ENCODE measurements at places on chromosomes 13 and 19.
A peak's percentile ranks its signal among the peaks of the same experiment; 100 is the strongest.

DNA sequence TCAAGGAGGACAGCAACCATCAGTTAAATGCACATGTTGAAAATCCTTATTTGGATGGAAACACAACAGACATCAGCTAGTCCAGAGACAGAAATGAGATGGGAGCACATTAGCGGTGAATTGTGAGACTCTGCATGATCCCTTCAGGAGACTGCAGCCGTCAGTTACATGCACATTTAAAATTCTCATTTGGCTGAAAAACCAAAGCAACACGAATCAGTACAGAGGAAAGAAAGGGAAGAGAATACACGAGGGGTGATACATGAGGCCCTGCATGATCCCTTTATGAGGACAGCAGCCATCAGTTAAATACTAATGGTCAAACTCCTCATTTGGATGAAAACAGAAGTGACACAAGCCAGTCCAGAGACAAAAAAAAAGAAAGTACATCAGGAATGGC is 123.4 kb downstream of the PTPRS start:
- no peak for DNase-seq

GRCh38 chr19:58042495-58043340 is 8.9 kb downstream of the ZSCAN1 start:
- no peak for DNase-seq

GRCh38 chr19:5676772-5677105 is 3.6 kb downstream of the MICOS13 start:
- DNase-seq, result no peak

- no peak for DNase-seq
These were observed 42.7 kb downstream of the BRD4 start for GRCh38 chr19:15289673-15290072.

DNA sequence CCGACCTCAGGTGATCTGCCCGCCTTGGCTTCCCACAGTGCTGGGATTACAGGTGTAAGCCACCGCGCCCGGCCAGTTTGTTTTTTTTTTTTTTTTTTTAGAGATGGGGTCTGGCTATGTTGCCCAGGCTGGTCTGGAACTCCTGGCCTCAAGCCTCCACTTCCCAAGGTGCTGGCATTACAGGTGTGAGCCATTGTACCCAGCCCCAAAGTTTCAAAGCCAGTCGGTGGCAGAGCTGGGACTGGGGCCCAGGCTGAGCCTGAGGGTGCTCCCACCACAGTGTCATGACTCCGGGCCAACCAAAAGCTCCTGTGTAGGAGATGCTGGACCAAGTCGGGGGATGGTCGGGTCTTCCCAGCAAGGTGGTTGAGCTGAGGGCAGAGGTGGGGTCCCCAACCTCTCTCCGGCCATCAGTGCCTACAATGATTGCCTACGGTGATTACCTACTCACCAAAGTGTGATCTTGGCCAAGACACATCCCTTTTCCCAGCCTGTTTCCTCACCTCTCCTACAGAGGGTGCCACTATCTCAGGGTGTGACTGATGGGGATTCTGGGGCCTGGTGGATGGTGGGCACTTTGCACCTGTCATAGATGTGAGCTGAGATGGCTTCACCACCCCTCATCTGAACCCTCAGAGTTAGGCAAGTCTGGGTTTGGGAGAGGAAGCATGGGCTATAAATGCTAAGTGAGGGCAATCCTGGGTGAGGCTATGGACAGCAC is 5.9 kb upstream of the SAMD1 start:
- DNase-seq, result no peak

DNA sequence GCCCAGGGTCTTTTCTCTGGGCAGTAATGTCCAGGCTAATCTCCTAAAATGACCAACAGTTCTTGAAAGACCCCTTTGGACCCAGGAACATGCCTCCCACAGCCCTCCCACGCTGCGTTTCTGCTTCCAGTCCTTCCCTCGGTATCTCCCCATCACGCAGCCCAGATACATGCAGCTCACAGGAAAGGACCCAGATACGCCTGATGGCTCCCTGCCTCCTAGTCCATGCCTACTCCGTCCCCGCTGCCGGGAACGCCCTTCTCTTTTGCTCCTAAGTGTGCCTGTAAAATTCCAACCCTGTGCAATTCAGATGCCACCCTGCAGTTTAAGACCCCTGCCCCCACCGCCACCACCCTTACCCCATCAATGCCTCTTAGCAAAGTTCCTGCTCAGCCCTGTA is 778 bp downstream of the MUC16 start:
- no peak for DNase-seq

DNA sequence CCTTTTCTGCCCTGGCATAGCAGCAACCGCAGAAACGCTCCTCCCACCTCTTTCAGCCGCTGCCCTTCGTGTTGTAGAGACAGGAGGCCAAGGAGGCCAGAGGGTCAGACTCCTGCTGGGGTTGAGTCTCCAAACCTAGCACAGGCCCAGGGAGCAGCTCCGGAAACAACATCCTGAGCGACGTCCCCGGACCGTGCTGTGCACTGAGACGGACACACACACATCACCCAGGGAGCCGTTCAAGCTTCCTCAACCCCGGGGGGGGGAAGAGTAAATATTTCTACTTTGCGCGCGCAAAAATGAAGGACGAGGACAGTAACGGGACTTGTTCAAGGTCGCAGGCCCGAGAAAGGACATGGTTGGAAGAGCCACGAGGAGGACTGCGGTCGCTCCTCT is 657 bp downstream of the ZNF550 start:
- DNase-seq, result no peak

- DNase-seq, result peak; percentile 48
These were observed 1.3 kb downstream of the IZUMO1 start for GRCh38 chr19:48745208-48745995.

GRCh38 chr19:46489445-46490272 is 6.0 kb downstream of the PNMA8B start:
- no peak for DNase-seq

DNA sequence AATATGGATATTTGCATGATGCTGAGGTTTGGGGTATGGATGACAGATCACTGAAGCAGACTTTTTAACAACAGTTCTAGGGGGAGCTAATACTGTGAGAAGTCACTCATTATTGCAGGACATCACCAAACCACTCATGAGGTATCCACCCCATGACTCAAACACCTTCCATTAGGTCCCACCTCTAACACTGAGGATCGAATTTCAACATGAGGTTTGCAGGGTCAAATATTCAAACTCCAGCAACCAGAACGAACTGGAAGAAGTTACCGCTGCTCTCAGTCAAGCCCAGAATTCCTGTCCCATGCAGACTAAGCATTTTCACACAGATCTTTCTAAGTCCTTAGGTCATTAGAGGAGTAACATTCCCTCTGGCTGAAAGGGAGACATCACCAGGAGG is 758.9 kb downstream of the UQCRFS1 start:
- no peak for DNase-seq

- no peak for DNase-seq
These were observed 11.1 kb downstream of the REXO1 start for GRCh38 chr19:1837222-1837565.

DNA sequence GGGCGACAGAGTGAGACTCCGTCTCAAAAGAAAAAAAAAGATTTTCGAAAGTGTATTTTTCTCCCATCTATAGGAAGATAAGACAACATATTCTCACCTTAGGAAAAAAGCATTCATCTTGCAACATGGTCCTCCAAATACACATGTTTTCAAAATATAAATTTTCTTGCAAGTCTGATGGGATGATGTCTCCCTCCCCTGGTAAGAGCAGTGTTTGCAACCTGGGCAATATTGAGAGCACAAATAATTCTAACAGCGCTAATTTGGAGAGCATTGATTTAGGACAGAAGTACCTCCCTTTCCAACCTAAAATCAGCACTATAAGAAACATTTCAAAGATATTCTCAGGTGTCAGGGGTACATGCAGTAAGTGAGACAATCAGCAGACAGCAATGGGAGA is 61.0 kb upstream of the SHISA2 start:
- no peak for DNase-seq

DNA sequence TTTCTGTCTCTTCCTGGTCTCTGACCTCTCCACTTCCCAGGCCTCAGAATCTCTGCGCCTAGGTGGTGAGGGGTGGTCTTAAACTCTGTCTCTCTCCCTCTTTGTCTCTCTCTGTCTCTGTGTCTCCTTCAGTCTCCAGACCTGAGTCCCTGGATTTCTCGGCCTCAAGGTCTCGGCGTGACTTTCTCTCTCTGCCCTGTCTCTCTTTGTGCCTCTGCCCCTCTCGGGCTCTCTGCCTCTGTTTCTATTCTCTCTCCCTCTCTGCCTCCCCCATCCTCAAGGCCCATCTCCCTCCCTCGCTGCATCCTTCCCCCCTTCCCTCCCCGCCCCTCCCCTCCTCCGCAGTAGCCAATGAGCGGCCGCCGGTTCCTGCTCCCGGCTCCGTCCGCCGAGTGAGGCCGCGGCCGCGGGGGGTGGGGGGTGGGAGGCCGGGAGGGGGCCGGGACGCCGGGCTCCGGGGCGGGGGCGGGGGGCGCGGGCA is at the start of gene CACNG7:
Gene CACNG7 (plus strand): TSS at position 344 of the 481 bp plus-strand sequence. CDS start 3,554 bp downstream, outside the sequence.
- DNase-seq, result no peak

DNA sequence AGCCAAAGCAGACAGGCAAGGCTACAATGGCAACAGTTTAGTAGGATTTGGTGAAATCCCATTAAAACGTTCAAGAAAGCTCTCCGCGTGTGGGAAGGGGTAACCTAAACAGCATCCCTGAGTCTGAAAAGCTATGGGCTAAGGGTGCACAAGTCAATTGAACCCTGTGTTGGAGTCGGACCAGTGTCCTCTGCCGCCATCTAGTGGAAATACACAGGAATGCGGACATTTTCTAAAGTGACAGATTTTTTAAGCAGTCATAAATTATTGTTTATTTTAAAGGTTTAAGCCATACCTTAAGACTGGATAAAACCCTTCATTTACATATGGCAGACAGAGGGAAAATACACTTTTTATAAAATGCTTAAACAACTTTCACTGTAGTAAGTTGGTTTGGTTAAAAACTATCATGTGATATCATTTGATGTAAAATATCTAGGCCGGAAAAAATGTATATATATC is 26.5 kb upstream of the LSM14A start:
- DNase-seq, result peak; percentile 45

GRCh38 chr19:325173-325936 is 19.2 kb downstream of the MIER2 start:
- DNase-seq, result no peak

DNA sequence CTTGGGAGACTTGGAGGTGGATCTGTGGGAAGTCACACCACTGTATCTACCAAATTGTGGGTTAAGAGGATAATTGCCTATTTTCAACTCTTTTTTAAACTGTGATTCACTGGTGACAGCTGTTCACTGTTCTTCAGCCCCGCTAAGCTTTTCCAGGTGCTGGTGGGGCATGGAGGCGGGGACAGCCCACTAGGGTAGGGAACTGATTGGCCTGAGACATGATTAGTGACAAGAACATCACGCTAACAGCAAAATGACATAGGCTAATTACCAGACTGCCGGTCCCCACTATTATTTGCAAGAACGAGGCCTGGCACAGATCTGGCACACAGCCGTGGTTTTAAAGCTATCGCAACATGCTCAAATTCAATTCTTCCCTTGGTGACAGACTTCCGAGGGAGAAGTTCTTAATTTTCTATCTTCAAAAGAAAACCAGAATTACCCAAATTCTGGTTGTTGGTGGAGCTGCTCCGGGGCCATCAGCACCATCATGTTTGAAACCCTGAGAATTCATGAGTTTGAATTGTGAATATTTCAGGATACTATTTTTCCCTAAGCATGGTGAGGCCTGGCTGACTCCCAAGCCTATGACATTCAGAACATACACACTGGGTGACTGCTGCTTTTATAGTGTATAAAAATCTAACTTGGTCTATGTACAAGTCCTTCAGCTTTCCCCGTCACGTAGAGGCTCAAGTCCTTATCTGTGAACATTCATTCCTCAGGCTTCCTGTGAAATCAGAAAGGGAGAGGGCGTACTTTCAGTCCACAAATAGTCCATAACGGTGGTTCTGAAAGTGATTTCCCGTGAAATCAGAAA is 17.9 kb downstream of the DOCK9 start:
- no peak for DNase-seq

DNA sequence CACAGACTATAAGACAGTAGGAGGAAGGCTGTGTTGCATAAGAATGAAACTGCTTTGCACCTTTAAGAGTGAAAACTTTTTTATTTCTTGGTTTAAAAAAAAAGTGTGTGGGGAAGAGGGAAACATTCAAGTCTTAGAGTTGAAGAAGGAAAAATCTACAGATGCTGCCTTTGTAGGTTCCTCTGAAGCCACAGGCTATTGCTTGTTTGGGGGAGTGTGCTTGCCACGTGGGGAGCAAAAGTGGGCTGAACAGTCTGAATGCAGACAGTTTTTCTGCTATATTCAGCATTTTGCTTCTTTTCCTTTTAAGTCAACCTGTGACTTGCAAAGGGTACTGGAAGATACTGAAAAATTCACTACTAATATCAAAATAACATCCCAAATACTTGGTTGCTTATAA is 36.9 kb downstream of the EFNB2 start:
- DNase-seq, result no peak

DNA sequence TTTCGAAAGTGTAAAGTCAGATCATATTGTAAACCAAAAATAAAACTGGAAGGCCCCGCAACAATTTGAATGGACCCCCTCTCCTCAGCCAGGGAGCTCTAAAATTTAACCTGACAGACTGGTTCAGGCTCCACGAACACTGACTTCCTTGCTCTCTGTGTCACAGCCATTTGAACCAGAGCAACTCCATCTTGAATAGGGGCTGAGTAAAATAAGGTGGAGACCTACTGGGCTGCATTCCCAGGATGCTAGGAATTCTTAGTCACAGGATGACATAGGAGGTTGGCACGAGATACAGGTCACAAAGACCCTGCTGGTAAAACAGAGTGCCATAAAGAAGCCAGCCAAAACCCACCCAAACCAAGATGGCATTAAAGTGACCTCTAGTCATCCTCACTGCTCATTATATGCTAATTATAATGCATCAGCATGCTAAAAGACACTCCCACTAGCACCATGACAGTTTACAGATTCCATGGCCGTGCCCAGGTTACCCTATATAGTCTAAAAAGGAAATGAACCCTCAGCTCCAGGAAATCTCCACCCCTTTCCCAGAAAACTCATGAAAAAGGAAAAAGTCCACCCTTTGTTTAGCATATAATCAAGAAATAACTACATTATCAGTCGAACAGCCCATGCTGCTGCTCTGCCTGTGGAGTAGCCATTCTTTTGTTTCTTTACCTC is 43.1 kb downstream of the RFXAP start:
- no peak for DNase-seq

DNA sequence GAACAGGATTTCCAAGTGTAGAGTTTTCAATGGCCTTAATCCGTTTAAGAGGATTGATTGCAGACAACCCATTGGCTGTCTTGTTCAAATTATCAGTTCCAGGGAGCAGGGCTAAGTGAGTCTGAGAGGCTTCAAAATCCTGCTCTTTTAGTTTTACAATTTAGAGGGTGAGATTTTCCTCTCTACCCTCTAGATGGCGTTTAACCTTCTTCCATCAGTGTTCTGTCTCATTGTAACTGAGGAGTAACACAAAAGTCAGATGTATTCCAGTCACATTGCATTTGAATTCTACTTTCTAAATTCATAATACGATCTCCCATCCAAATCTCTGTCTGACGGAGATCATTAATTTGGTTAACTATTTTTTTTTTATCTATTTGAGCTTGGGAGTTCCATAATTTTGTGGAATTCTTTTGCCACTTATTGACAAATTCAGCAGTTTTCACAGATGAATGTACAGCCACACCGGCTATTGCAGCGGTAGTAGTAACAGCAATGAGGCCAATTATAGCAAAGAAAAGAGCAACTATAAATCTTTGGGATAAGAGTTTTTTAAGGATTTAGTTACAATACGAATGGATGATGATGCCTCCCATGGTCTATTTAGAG is 7.8 kb upstream of the C19orf84 start:
- no peak for DNase-seq
